ENCODE measurements at places on chromosomes 5 and 9.

DNA sequence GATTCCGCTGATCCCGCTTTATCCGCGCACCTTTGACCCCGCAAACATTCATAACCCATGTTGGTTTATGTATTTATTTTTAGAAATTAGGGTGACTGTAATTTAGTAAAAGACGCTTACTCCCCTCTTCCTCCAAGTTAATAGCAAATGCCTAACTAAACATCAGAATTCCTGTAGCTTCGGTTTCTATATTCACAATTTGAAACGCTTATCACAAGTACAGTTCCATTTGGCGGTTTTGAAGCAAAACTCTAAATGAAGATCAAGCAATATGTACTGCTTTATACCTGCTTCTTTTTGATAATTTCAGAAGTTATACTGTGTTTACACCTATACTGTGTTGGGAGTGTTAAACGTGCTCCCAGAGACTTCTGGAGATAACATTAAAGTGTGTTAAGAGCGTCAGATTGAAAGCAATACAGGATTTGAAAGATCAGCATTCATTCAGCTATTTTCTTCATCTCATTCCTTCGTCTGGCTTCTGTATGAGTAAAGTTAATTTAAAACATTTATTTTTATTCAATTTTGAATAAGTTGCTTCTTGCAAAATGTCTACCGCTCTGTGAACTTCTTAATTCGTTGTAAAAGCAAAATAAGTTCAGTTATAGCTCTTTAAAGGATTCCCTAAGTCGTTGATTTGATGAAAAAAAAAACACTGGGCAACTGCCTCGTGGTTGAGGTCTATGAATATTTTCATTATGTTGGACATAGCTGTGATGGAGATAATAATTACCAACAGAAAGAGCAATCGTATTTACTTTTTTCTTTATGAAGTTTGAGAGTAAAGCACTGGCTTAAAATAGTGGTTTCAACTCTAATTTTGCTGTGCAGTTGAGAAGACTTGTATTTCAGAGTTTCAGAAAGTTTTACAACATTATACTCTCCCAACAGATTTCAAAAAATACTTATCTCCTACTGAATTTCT lies 2.5 kb downstream of the PRDM6 start:
- no peak for DNase-seq

DNA sequence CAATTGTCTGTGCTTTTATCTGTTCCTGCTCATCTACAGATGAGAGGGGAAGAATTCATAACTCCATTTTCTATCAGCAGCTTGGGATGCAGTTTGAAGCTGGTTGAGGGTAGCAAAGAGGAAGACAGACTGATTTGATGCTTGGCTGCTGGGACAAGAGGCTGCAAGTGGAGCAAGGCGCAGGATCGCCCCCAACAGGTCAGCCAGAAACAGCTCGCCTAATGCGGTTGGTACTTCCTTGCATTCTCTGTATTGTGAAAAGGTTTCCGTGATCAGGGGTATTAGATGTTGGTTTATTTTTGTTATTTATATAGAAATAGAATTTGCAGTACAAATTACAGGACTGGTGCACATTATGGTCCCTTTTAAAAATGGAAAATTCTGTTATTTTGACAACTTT lies 40.6 kb downstream of the ZNF883 start:
- no peak for DNase-seq

DNA sequence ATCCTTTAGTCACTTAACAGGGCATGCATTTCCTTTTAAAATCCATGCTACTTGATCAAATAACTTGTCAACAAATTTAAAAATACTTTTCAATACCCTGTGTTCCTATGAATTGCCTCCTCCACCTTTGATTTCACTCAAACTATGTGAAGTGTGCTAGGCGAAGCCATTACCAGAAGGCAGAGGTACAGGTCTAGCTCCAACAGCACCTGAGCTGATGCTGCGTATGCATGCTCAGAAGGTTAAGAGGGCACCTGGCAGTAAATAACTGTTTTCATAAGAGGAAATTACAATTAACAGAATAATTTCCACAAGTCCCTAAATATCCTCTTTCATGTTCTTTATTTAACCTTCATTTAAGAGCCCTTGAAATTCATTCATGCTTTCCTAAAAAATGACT lies 251.8 kb downstream of the EFNA5 start:
- DNase-seq, result no peak

DNA sequence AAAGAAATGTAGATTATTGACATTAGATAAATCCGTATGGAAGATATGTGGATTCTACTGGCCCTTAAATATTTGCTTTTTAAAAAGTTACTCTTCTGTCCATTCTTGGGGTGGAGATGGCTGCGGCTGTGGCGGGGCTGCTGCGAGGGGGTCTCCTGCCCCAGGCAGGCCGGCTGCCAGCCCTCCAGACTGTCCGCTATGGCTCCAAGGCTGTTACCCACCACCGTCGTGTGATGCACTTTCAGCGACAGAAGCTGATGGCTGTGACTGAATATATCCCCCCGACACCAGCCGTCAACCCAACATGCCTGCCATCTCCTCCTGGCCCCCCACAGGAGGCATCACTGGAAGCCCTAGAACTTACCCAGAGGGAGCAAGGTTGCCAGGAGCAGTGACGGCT lies 50.7 kb downstream of the FAM170A start:
- no peak for DNase-seq

DNA sequence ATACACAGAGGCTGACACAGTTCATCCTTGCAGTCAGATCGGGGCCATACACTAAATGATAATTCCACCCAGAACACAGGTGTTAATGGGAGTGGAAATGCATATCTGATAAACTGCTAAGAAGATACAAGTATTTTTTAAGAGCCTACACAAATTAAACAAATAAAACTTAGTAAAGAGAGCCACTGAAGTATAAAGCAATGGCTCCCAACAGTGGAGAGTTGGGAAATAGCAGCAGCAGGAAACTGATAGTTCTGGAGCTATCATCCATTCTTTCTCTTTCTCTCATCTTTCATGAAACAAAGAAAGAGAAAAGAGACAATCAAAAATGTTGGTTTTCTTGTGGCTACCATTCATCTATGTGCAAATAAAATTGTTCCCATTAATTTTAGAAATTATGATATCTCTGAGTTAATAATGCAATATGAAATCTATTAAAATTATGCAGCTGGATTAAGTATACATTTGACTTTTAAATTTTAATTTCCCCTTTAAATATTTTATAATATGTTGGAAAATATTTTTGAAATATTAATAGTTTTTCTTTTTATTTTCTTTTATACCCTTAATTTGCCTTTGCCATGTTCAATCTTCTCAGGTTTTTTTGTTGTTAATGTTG lies 120.8 kb downstream of the EMB start:
- DNase-seq, result no peak

DNA sequence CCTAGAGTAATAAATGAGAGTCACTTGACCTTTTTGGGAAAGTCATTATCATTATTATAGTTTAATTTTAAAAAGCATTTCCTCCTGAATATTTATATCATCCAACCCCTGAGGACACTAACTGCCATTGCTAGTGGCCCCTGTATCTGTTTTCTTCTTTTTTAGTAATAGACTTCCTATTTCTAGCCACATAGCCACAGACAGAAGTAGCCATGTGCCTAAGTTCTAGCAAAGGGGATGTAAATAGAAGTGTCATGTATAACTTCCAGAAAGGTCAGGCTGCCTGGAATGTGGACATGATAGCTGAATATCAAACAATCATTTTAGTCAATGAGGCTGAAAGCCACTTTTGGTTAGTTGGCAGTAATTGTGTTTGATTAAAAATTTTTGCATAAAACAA lies 37.5 kb upstream of the IQGAP2 start:
- no peak for DNase-seq

GRCh38 chr9:68751556-68751955 lies 46.5 kb downstream of the PIP5K1B start:
- DNase-seq, result no peak

- DNase-seq, result no peak
Measured at GRCh38 chr5:158933494-158934318, 166.0 kb downstream of the EBF1 start.

- DNase-seq, result no peak
Measured at GRCh38 chr9:93183663-93184431, at the start of gene WNK2. Gene WNK2, plus strand, starts transcription at chr9:93184139. Its CDS starts 791 bp downstream, at chr9:93184930.

- DNase-seq, result no peak
Measured at GRCh38 chr5:142259758-142260157, 65.1 kb downstream of the SPRY4 start.
